ENCODE measurements at places on chromosomes 1 and 21.

- DNase-seq = no peak
Observed at GRCh38 chr1:105260001-105260400, 1510.3 kb downstream of the AMY1C start.

DNA sequence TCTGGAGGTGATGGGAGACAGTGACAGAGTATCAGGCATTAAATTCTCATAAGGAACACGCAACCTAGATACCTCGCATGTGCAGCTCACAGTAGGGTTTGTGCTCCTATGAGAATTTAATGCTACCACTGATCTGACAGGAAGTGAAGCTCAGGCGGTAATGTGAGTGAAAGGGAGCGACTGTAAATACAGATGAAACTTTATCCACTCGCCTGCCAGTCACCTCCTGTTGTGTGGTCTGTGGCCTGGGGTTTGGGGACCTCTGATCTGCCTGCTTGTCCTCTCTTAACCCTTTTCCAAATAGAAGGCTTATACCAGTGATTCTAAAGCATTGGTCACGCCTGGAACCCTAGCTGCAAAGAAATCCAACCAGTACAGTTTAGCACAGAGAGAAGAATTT lies 15.3 kb downstream of the GABPA start:
- no peak for DNase-seq

DNA sequence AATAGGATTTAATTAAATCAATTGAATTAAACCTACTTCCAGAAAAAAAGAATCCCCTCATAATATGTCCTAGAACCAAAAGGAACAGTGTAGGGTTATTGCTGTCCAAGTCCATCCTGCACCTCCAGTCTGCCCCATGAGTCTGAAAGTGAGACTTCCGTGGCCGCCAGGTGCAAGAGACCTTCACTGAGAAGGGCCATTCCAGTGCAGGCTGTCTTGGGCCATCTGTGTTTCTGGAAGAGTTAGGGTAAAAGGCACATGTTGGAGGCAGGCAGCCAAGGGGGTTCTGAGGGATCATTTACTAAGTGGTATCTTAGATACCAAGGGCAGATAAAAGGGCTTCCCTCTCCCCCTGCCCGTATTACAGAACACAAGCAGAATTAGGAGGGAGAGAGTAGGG lies 31.0 kb downstream of the UBE2T start:
- DNase-seq = no peak

- DNase-seq = no peak
Observed at GRCh38 chr1:153245466-153245865, 14.0 kb upstream of the LORICRIN start.

- no peak for DNase-seq
Observed at GRCh38 chr1:201781437-201781836, 47.5 kb upstream of the IPO9 start.

- DNase-seq = no peak
Observed at GRCh38 chr1:148318904-148319242, 164.2 kb downstream of the PPIAL4G start.

DNA sequence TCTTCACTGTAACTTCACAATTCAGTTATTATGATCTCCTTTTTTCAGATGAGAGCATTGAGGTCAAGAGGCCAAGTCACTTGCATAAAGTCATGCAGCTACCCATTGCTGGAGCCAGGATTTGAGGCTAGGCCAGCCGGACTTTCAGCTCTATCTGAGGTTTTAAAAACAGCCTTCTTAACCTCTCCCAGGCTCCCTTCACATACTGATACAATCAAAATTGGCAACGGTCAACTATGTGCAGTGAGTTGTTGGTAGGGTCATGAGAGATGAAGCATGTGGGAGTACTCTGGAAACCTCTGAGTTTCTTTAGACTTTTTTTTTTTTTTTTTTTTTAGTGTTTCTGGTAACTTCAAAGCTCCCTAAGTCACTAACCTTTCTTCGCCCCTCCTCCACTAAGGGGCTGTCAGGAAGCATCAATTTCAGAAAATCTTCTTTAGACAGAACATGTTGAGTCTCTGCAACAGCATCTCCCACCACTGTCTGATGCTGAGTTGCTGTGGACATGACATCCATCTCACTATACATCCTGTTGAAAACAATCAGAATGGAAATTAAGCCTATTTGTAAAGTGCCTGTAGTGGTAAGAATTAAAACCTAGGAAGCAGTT lies 201.8 kb downstream of the SIPA1L2 start:
- DNase-seq = no peak

DNA sequence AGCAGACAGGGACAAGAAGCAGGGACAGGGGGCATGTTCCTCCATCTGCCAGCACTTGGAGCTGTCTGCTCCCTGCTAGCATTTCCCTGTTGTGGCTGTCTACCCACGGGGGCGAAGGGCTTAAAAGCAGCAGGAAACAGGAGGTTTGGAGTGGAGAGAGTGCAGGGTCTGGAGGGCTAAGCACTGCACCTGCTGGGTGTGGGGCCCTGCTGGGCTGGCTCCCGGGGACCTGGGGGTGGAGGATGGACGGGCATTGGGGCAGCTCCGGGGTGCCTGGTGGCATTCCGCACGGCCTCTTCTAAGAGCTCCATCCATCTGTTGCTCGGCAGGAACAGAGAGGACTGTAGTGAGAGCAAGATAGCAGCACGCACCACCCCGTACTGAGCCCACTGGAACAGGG lies 21.2 kb downstream of the LRRC71 start:
- DNase-seq = no peak

- no peak for DNase-seq
Observed at GRCh38 chr1:65630855-65631254, 161.8 kb upstream of the PDE4B start.

- DNase-seq = no peak
Observed at GRCh38 chr1:154353966-154354365, 28.6 kb downstream of the ATP8B2 start.

- DNase-seq = no peak
Observed at GRCh38 chr1:209648346-209648745, 3.9 kb downstream of the LAMB3 start.

DNA sequence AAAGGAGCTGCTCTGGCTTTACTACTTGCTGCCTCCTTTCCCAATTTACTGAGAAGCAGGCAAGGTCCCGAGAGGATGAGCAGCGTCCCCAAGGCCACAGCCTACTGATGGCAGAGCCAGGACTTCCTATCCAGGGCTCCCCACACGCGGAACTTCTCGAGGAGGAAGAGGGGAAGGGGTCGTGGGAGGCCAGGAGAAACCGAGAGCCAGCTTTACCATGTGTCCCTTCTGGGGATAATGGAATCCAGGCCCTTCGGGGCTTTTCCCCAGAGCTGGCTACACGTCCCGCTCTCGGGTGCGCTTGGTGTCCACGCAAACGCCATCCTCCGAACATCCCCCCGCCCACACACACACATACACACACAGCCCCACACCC lies 4.3 kb upstream of the CCN1 start:
- DNase-seq = no peak

DNA sequence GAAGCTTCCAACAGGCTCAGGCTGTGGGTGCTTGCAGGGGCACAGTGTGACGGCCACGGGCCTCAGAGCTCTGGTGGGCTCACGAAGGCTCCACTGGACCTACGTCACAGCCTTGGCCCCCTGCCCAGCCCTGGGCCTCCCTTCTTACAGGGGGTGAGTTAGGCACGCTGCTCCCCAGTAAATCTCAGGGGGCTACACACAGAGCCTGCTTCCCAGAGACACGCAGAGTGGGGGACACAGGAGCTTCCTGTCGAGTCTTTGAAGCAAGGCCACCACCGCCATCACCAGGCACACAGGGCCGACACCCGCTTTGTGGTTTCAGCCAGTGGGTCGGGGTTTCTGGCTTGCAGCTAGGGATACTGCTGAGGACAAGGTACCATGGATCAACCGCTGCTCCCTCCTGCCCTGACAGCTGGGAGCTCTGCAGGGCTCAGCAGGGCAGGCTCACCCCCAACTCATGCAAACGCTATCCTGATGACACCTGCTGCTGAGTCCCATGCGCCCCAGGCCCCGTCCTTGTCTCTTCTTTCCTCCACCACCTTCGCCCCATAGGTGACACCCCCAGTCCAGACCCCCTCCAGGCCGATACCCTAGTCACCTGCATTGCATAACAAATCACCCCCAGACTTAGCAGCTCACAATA lies 5.5 kb upstream of the CFAP410 start:
- no peak for DNase-seq

DNA sequence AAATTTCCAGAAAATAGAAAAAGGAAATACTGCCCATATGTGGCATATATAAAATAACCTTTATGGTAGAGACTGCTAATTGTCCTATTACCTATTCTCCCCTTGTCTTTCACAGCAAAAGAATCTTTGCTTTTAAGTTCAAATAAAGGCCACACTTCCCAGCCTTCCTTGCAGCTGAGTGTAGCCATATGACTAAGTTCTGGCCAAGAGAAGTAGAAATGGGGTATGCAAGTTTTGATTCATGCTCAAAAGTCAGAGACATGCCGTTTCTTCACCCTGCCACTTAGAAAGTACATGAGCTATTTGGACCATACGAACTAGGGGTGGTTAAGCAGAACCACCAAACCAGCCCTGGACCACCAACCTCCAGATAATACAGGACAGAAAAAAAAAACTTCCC lies 18.3 kb upstream of the S100A2 start:
- no peak for DNase-seq

GRCh38 chr1:151368393-151369301 lies 3.9 kb downstream of the SELENBP1 start:
- DNase-seq = no peak

GRCh38 chr1:238029126-238029525 lies 138.4 kb upstream of the ZP4 start:
- no peak for DNase-seq

- no peak for DNase-seq
Observed at GRCh38 chr1:237197470-237198425, 155.8 kb downstream of the RYR2 start.

DNA sequence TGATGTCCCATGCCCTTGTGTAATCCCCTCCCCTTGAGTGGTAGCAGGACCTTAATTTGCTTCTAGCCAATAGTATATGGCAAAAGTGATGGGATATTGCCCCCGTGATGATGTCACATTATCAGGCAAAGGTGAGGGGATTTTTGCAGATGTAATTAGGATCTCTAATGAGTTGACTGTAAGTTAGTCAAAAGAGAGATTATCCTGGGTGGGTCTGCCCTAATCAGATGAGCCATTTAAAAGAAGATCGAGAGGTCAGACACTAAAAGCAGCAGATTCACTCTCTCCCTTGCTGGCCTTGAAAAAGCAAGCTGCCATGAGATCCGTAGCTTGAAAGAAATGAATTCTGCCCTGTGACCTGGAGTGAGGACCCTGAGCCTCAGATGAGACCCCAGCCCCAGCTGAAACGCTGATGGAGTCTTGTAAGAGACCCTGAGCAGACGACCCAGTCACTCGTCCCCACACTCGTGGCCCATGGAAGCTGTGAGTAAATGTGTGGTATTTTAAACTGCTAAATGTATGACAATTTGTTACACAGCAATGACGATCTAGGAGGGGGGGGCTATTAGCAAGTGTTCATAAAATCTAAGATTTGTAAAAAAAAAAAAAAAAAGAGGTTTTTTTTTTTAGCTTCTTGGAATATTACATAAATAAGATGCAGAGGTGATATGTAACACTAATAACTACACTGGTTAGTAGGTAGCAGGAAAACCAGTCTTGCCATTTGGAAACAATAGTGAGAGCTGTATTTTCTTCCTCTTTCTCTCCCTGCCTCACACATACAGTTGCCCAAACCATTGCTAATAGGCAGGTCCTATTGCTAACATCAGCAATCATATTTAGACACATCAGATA lies 50.3 kb upstream of the TARBP1 start:
- no peak for DNase-seq

DNA sequence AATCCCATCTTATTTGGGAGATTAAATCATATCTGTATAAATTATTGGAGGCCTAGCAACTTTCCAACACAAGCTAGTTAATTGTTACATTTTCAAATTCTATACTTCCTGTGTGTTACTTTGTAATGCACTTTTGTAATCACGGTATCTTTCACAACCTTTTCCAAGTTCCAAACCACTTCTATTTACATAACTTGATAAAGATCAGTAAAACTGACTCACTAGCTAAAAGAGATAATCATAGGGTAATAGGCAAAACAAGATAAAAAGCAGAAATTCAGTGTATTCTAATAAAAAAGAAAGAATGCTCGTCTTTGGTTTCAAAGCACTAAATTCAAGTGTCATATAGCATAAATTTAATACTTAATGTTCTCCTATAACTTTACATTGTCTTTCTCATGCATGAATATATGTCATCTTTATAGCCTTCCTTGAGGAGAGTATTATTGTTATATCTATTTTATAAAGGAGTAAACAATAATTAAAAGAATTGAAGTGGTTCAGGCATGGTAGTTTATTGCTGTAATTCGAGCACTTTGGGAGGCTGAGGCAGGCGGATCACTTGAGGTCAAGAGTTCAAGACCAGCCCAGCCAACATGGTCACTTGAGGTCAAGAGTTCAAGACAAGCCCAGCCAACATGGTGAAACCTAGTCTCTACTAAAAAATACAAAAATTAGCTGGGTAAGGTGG lies 66.4 kb downstream of the RGS13 start:
- no peak for DNase-seq

DNA sequence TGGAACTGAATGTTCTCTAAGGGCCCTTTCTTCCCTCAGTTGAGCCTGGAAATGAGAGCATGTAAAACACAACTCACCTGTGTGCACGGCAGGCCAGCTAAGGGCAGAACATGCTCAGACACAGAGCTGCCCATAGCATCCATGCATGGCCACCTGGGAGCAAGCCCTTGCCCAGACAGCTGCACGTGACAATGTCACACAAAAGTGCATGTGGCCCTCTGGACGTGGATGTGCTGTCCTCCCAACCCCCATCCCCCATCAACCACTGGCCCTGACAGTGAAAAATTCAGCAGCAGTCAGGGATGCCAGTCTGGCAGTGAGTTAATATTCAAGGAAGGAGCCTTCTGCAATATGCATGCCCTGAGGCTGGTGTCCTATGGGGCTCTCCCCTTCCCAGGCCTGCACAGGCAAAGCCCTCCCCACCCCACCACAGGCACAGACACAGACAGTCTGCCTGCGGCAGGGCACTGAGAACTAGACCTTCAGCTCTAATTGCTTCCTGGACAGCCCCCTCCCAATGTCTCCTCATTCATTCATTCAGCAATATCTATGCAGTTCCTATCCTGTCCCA lies 14.6 kb upstream of the COL16A1 start:
- DNase-seq = no peak

DNA sequence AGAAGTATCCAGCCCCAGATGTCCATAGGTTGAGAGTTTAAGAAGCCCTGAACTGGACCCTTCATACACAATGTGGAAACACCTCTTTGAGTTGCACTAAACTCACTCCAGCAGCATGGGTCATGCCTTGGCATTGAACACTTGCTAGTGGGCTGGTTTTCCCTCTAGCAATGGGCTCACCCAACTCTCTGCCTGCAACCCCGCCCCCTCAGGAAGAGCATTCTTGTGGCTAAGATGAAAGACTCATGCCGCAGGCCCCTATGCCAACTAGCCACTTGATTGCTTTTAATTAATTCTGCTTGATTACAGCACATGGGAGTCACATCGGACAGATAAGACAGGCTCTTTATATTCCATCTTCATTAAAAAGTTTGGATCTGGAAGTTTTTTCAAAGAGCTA lies 136.5 kb upstream of the GJB5 start:
- no peak for DNase-seq

GRCh38 chr1:97551113-97551512 lies 369.7 kb downstream of the DPYD start:
- no peak for DNase-seq
